Stimulated activated CD4-positive, alpha-beta T cell treated with anti-CD3 and anti-CD28 coated beads, Interleukin-12 subunit alpha, Interleukin-12 subunit beta, amount 100 ng/mL, for 4 hours (primary cell): ENCODE measurements at places on chromosomes 16 and 17.

- no peak for DNase-seq
Observed at GRCh38 chr17:17696882-17697633, 15.8 kb downstream of the RAI1 start.

DNA sequence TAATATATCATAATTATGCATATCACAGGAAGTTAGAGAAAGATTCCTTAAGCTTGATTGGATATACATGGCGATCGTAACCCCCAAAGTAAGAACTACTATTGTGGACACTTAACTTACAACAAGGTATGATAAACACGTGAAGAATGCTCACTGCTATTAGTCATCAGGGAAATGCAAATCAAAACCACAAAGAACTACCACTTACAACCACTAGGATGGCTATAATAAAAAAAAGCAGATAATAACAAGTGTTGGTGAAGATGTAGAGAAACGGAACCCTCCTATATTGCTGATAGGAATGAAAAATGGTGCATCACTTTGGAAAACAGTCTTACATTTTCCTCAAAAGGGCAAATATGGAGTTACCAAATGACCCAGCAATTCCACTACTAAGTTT lies 265.9 kb downstream of the SLC39A11 start:
- DNase-seq = no peak

DNA sequence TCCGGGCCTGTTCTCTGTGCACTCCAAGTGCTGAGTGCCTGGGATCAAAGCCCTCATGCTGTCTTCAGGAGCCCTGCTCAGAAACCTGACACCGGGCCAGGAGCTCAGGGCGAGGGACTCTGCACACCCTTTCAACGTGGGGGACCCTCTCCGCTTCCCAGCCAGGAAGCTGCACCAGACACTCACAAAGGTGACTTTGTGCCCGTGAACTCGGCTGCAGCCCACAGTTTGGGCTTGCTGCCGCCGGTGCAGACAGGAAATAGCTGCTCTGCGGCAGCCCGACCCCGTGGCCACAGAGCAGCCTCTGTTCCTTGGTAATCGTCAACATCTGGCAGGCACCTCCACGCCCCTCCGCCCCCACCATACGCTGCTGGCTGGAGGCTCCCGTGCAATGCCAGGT lies 93.4 kb upstream of the METRNL start:
- DNase-seq = peak; percentile 32

GRCh38 chr17:79836972-79837887 lies 2.0 kb downstream of the CBX4 start:
- DNase-seq = peak; percentile 22

DNA sequence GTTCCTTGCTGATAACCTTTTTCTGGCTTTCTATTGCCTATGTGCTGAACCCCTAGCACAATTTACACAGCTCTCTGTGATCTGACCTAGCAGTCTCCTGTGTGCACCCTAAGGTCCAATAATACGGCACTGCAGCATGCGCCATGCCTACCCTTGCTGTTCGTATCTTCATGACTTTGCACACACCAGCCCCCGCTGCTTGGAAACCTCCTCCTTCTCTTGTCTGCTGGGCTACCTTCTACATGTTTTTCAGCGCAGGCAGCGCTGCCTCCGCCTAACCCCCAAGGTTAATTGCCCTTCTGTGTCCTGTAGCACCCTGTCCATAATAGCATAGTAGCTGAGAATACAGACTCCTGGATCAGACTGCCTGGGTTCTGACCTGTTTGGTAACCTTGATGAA lies 1.4 kb downstream of the STARD3 start:
- DNase-seq = no peak

DNA sequence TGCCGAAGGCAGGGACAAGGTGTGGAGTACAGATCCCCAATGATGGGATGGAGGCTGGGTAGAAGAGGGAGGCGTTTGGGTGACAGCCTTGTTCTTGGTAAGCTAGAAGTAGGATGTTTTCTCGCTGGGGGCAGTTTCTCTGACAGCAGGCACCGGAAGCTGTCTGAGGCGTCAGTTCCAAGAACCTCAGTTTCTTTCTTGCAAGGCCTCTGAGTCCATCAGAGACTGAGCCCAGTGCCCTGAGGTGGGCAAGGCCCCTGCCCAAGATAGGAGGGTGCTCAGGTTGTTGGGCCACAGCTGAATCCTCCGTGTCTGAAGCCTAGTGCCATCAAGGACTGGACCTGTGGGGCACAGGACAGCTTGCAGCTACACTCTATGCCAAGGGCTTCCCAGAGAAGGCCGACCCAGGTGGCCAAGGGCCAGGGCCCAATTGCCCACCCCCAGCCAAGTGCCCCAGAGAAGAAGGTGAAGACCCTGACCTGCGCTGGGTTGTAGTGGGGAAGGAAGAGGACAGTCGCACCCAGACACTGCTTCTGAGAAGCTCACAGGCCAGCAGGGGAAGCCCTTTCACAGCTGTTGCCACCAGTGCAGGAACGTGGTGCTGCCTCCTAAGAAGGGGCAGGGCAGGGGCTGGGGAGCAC lies 13.1 kb downstream of the CYB5D2 start:
- no peak for DNase-seq

DNA sequence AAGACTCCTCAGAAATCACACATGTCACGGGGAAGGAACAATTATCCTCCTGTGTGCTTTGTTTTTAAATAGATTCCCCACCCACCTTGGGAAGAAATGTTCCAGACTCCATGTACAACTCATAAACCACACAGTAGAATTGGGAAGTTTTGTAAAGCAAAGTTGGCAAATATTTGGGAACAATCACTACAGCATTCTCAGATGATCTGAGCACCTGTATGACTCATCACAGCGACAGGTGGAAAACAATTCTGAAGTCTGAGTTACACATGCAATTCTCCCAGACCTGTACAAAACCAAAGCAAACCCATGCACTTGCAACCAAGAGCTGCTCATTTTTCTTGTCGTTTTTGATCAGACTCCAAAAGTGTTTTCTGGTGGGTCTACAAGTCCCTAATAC lies 14.4 kb upstream of the MYLK3 start:
- no peak for DNase-seq

GRCh38 chr17:41688641-41689496 lies at the start of gene EIF1:
Gene EIF1, plus strand, starts transcription at chr17:41688885. Its CDS starts 154 bp downstream, at chr17:41689039.
- DNase-seq = peak; percentile 100

GRCh38 chr16:9921997-9922396 lies 260.2 kb downstream of the GRIN2A start:
- no peak for DNase-seq

- DNase-seq = peak; percentile 15
Observed at GRCh38 chr16:56013962-56014552, 138.9 kb upstream of the CES5A start.

DNA sequence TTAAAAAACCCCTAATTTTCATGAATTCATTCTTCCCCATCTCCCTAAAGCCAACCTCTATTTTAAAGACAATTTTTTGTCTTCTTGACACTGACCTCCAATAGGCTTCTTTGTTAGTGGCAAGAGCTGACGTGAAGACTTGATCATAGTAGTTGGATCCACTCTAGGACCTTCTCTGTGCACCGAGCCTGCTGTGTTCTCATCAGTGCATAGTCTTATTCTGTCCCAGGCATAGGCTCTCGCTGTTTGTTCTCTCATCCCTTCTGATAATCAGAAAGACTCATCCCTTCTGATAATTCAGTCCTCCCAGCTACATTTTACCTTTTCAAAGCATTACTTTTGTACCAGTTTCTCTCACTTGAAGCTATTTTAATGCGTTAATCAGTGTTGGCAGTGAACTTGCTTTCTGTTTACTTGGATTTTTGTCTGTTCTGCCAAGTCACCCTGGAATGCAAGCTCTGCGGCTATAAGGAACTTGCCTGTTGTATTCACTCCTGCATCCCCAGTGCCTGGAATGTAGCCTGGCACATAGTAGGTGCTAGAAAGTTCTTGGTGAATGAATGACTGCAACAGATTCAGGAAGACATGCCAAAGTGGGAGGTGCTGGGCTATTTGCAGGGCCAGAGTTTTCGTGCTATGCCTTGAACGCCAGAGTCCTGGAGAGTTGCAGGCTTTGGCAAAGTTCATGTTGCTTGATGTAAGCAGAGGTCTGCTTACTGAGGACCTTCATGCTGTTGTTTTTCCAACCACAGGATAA lies 147.6 kb upstream of the MPHOSPH6 start:
- no peak for DNase-seq
